Right kidney (tissue), 9 donors: ENCODE measurements at places on chromosomes 11 and 22.

GRCh38 chr11:47443028-47443700 is 5.8 kb downstream of the RAPSN start:
- DNase-seq = no peak

DNA sequence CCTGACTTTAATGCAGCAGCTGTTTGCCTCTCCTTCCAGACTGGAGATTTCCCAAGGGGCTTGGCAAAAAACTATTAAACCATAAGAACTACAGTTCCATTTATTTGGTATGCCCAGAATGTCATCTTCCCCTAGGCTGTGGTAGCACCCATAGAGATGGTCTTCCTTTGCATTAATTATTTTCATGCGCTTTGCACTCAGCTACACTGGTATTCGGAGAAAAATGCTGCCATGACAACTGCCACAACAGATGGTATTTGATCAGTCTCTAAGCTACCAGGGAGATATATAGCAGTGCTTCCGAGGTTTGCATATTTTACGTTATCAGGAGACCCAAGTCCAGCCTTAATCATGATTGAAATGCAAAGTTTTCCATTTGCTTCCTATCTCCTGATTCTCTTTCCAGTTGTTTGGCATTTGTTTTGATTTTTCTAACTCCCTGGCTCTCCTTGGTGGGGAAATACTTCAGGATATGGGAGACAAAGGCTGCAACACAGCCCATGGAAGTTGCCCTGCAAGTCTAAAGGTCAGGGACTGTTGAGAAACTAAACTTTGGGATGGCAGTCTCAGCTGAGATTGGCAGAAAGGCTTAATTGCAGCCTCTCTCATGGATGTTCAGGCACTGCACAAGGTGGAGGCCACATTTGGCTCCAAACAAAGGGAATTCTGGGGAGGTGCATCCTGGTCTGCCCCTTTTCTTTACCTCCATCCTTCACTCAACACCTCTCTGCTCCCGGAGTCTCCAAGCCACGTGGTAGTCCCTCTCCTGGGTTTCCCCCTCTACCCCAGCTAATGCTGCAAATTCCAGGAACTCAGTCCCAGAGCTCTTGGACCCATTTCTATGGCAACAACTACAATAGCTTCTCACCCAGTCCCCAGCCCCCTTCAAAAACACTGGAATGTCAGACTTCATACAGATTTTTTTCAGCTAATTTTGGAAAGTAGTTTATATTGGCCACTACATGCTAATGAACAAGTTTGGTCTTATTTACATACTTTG is 151.8 kb downstream of the NAV2 start:
- no peak for DNase-seq

DNA sequence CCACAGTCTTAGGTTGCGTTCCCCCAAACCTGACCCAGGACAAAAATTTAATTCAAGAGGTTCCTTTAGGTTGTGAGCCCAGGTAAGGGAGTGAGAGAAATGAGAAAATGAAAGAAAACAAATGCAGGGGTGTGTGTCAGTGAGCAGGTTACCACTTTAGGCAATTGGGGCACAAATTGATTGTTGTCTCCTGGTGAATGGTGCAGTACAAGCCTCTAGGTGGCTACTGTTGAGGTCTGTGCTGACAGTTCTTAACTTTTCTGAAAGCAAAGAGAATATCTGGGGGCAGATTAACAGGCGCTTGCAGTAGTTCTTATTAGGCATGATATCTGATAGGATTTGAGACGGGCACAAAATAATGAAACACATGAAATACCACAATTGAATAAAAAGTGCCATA is 894.6 kb downstream of the FAM181B start:
- DNase-seq = no peak

GRCh38 chr11:59183771-59184170 is 11.8 kb downstream of the DTX4 start:
- DNase-seq = no peak

DNA sequence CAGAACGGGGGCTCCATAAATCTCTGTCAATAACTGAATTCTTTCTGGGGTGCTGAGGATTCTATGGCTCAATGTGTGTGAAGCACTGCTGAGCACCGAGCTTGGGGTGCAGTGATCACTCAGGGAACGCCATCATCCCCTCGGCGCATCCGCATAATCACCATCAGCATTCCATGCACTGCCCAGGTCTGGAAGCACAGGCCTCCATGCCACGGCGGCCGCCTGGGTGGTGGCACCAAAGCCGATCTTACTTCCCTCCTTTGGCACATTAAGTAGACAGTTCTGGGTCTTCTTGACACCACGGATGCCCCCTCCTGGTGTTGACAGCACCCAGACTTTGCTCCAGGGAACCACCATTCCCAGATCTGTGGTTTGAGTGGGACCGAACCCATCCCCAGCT is 15.6 kb downstream of the LTO1 start:
- no peak for DNase-seq

- no peak for DNase-seq
These were observed 5.6 kb upstream of the GTSE1 start for GRCh38 chr22:46290843-46291785.

- no peak for DNase-seq
These were observed 10.7 kb downstream of the TSPAN18 start for GRCh38 chr11:44737245-44738085.

DNA sequence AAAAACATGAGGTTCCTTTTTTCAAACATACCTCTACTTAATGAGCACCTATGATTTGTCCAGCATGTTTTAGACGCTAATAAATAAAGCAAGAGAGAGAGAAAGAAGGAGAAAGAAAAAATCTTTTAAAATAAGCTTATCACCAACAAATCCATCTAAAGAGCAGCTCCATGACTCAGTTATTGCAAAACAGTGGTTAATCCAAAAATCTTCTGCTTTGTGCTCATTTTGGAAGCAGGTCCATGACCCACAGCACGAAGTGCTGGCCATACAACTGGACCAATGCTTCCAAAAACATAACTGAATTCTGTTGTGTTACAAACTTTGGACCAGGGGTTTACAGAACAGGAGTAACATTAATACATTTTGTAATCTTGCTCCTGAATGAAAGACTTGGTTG is 696.6 kb downstream of the KCNA4 start:
- DNase-seq = no peak
